Vagina (tissue), 2 donors: ENCODE measurements at places on chromosomes 1 and 21.

DNA sequence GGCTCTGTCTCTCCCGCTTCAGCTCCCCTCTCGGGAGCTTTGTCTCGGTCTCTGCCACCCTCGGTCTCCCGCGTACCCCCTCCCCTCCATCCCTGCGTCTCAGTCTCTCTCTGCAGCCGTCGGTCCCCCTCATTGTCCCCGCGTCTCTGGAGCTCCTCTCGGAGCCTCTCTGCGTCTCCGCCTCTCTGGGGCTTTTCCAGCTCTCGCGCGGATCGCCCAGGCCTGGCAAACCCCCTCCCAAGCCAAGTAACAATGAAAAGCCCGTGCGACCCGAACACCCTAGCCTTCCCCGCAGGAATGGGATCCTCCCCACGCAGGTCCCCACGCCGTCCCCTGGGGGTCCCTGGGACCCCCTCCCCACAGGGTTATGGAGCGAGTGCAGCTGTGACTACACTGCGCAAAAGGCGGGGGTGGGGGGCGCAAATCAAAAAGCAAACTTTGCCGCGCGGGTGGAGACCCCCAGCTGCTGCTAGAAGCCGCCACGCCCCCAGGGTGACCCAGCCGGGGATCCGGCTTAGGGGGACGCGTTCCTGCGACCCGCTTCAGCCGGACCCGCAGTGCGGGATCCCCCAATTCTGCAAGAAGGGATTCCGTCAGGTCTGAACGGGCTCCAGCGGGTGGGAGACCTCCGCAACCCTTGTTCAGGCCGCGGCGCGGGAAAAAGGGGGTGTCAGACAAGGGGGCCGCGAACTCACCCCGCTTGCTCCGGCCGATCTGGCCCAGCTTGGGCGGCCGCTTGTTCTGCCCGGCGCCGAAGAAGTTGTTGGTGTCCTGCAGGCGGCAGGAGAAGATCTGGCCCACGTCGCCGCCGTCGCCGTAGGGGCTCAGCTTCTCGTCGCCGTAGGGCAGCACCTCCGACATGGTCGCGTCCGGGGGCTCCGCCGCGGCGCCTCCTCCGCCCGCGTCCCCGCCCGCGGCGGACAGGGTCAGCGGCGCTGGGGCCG is 1.2 kb downstream of the CAMK2N1 start:
- DNase-seq: no peak
- no peaks in the 10 kb centered on the region for H3K27me3 ChIP-seq
- peak overlapping the region; percentile 79 for H3K4me3 ChIP-seq

- peaks cover 29% of the 10 kb centered on the region for H3K4me1 ChIP-seq
- no peak for DNase-seq
- no peaks in the 10 kb centered on the region for H3K36me3 ChIP-seq
- peak overlapping the region; percentile 87 for H3K27ac ChIP-seq
- H3K4me3 ChIP-seq: peak overlapping the region; percentile 95
These were observed 910 bp upstream of the MRPL39 start for GRCh38 chr21:25608044-25608737.

- H3K27ac ChIP-seq: peak overlapping the region; percentile 60
- peaks cover 41% of the 10 kb centered on the region for H3K4me1 ChIP-seq
- no peak for DNase-seq
- H3K4me3 ChIP-seq: no peak overlapping the region
These were observed 138.3 kb downstream of the TOMM20 start for GRCh38 chr1:234990328-234990675.

- DNase-seq: peak; percentile 37
- no peak overlapping the region for H3K4me3 ChIP-seq
- H3K4me1 ChIP-seq: no peaks in the 10 kb centered on the region
- H3K27ac ChIP-seq: no peak overlapping the region
These were observed 25.5 kb upstream of the ATF3 start for GRCh38 chr1:212582808-212583615.

GRCh38 chr1:147723691-147724323 is 36.6 kb downstream of the GJA5 start:
- H3K4me1 ChIP-seq: no peaks in the 10 kb centered on the region
- no peaks in the 10 kb centered on the region for H3K36me3 ChIP-seq
- no peak overlapping the region for H3K4me3 ChIP-seq
- H3K27ac ChIP-seq: no peak overlapping the region
- no peaks in the 10 kb centered on the region for H3K27me3 ChIP-seq

- H3K4me1 ChIP-seq: peaks cover 34% of the 10 kb centered on the region
- no peak overlapping the region for H3K4me3 ChIP-seq
- DNase-seq: no peak
- H3K27ac ChIP-seq: peak overlapping the region; percentile 70
- no peaks in the 10 kb centered on the region for H3K27me3 ChIP-seq
These were observed 36.7 kb upstream of the THEM4 start for GRCh38 chr1:151945725-151946722.

GRCh38 chr1:186983327-186983726 is 154.6 kb downstream of the PLA2G4A start:
- peak overlapping the region; percentile 15 for H3K27ac ChIP-seq
- no peaks in the 10 kb centered on the region for H3K27me3 ChIP-seq
- H3K36me3 ChIP-seq: no peaks in the 10 kb centered on the region
- no peaks in the 10 kb centered on the region for H3K4me1 ChIP-seq
- DNase-seq: no peak

DNA sequence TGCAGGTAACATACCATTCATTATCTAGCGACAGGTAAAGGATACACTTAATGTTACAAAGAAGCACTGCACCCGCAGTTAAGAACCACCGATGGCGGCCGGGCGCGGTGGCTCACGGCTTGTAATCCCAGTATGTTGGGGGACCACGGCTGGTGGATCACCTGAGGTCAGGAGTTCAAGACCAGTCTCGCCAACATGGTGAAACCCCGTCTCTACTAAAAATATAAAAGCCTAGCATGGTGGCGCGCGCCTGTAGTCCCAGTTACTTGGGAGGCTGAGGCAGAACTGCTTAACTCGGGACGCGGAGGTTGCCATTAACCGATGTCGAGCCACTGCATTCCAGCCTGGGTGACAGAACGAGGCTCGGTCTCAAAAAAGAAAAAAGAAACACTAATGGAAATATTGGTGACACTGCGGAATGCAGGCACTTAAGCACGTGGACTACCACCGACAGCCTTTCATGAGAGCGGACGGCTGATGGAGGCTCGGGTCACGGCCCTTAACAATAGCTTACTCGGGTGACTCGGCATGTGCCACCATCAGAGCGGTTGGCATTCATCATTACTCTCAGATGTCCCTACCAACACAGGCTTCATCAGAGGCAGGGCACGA is 542 bp downstream of the GAS5 start:
- H3K4me3 ChIP-seq: peak overlapping the region; percentile 86
- H3K27me3 ChIP-seq: no peaks in the 10 kb centered on the region
- no peak for DNase-seq
- peaks cover 7% of the 10 kb centered on the region for H3K36me3 ChIP-seq
- peaks cover 42% of the 10 kb centered on the region for H3K4me1 ChIP-seq

DNA sequence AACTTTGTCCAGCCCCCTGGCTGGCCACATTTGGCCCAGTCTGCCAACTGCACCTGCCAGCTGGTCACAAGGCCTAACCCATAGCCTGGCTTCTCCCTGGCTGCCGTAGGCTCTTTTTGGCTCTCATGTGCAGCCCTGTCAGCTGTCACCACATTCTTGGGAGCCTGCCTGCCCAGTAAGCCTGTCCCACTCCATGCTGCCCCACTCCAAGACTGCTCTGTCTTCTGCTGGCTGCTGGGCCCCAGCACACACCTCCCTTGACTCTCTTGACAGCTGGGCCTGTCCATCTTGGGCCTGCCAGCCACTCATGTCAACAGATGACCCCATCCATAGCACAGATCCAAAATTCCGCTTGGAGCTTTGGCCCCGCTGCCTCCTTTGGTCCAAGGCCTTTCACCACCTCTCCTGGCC is 74.3 kb upstream of the EDN2 start:
- no peaks in the 10 kb centered on the region for H3K4me1 ChIP-seq
- no peaks in the 10 kb centered on the region for H3K27me3 ChIP-seq
- no peak overlapping the region for H3K4me3 ChIP-seq
- H3K36me3 ChIP-seq: no peaks in the 10 kb centered on the region

DNA sequence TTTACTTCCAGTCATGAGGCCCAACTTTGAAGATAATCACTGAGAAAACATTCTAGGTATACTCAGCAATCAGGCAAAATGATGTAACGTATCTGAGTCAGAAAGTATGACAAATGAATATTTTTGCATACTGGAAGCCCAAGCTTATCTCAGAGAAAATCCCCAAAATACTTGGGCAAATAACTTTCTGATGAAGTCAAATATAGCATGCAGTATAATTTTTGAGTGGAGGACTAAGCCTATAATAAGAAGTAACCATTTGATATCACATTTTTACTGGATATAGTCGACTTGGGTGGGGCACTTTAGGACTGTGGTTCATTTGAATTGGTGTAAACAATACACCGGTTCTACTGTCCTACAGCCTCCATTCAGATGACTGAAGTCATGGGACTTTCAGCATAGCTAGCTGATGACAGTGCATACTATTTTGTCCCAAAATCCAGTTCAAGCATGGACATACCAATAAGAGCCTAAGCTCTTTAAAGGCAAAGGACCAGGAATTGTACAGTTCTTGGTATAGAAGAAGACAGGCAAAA is 2.3 kb upstream of the GADD45A start:
- no peak for DNase-seq
- H3K4me3 ChIP-seq: no peak overlapping the region
- peaks cover 6% of the 10 kb centered on the region for H3K36me3 ChIP-seq
- H3K4me1 ChIP-seq: peaks cover 31% of the 10 kb centered on the region
- no peaks in the 10 kb centered on the region for H3K27me3 ChIP-seq

GRCh38 chr1:47978486-47978885 is 18.7 kb downstream of the TRABD2B start:
- no peaks in the 10 kb centered on the region for H3K4me1 ChIP-seq
- no peaks in the 10 kb centered on the region for H3K27me3 ChIP-seq
- no peaks in the 10 kb centered on the region for H3K36me3 ChIP-seq
- H3K4me3 ChIP-seq: no peak overlapping the region

DNA sequence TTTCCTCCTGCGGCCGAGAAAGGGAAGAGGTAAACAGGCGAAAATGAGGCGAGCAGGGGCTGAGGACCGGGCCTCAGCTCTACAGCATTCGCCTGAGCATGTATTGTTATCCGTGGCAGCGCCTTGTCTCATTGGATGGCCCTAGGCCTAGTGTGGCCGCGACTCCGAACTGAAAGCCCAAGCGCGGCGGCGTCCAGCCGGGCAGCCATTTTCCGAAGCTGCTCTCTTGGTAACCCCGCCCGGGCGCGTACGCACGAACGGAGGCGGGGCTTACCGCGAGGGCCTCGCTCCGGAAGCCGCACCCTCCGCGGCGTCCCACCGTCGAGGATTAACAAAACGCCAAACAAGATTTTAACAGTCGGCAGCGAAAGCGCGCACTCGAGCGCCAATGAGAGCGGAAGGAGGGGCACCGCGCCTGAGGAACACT is 797 bp upstream of the USP1 start:
- no peaks in the 10 kb centered on the region for H3K27me3 ChIP-seq
- H3K4me1 ChIP-seq: peaks cover 36% of the 10 kb centered on the region
- DNase-seq: no peak
- peak overlapping the region; percentile 96 for H3K27ac ChIP-seq
- H3K4me3 ChIP-seq: peak overlapping the region; percentile 99

GRCh38 chr1:115969509-115969908 is 6.8 kb upstream of the SLC22A15 start:
- no peaks in the 10 kb centered on the region for H3K36me3 ChIP-seq
- H3K27me3 ChIP-seq: no peaks in the 10 kb centered on the region
- no peak overlapping the region for H3K4me3 ChIP-seq
- no peak overlapping the region for H3K27ac ChIP-seq
- H3K4me1 ChIP-seq: no peaks in the 10 kb centered on the region
- DNase-seq: no peak

- H3K4me3 ChIP-seq: no peak overlapping the region
- H3K4me1 ChIP-seq: peaks cover 9% of the 10 kb centered on the region
- peak overlapping the region; percentile 36 for H3K27ac ChIP-seq
- no peak for DNase-seq
These were observed 770.7 kb upstream of the CXADR start for GRCh38 chr21:16742131-16742641.

- DNase-seq: no peak
- no peak overlapping the region for H3K27ac ChIP-seq
- H3K4me1 ChIP-seq: no peaks in the 10 kb centered on the region
These were observed 7.1 kb upstream of the GNPAT start for GRCh38 chr1:231233735-231234417.

GRCh38 chr1:118494998-118495397 is 310.0 kb upstream of the SPAG17 start:
- no peak for DNase-seq
- no peaks in the 10 kb centered on the region for H3K36me3 ChIP-seq
- H3K27ac ChIP-seq: no peak overlapping the region
- no peaks in the 10 kb centered on the region for H3K27me3 ChIP-seq

DNA sequence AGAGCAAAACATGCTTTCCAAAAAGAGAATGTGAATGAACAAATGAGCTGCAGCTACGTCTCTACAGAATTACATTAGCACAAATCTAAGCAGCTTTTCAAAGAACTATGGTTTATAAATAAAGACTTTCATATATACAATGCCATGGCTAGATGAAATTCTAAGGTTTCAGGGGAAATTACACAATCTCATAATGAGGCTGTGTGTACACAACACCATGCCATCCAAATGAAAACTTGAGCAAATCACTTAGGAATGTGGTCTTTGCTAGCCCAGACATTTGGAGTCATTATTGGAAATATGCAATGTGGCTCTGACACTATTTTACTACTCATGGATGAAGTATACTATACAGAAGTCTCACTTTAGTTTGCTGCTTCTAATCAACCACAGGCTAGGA is 37.5 kb downstream of the SPAG17 start:
- H3K4me3 ChIP-seq: no peak overlapping the region
- H3K4me1 ChIP-seq: no peaks in the 10 kb centered on the region

DNA sequence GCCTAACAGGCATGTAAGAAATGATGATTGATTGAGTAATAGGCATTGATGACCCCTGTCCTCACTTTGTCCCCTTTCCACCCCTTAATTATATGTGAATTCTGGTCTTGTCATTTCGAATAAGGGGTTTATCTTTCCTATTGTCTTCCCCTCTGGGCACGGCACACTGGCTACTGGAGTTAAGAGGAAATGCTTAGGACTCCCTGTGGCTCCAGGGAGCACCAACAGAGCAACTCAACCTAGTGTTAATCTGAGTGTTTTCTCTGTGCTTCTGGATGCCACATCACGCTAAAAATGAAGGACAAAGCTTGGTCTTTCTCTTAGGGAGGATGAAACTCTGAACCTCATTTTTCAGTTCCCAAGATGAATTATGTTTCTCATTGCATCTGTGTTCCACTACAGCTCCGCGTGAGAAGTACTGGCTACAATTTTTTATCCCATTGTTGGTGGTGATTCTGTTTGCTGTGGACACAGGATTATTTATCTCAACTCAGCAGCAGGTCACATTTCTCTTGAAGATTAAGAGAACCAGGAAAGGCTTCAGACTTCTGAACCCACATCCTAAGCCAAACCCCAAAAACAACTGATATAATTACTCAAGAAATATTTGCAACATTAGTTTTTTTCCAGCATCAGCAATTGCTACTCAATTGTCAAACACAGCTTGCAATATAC is 5.3 kb downstream of the FCER1A start:
- no peak overlapping the region for H3K27ac ChIP-seq
- no peak overlapping the region for H3K4me3 ChIP-seq
- no peaks in the 10 kb centered on the region for H3K27me3 ChIP-seq
- H3K4me1 ChIP-seq: no peaks in the 10 kb centered on the region

GRCh38 chr1:39406533-39407450 is 84.6 kb upstream of the BMP8A start:
- H3K27ac ChIP-seq: peak overlapping the region; percentile 89
- peaks cover 52% of the 10 kb centered on the region for H3K4me1 ChIP-seq
- no peak for DNase-seq
- no peaks in the 10 kb centered on the region for H3K27me3 ChIP-seq
